ENCODE measurements at places on chromosomes 4 and X.

GRCh38 chrX:10797466-10797865, 177.1 kb upstream of the MID1 start:
- H3K36me3 ChIP-seq, result no peaks in the 10 kb centered on the region

DNA sequence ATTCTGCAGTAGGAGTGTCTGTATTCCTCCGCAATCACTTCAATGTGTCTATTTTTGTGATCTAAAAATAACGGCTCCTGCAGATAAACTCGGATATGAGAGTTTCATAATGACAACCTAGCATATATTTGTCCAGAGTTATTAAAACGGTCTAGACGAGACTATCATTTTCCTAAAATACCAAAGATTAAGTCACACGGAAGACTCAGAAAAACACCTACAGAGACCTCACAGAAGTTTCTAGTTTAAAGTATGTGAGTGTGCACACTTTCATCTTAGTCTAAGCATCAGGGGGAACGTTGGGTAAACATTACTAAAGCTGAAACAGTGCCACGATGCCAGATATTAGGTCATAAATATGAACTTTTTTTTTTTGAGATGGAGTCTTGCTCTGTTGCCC, 156.9 kb downstream of the AFAP1 start:
- H3K27ac ChIP-seq, result peak overlapping the region; percentile 58
- no peak for DNase-seq
- peaks cover 36% of the 10 kb centered on the region for H3K36me3 ChIP-seq
- H3K4me3 ChIP-seq, result no peak overlapping the region

- H3K27ac ChIP-seq, result no peak overlapping the region
- no peaks in the 10 kb centered on the region for H3K27me3 ChIP-seq
- no peak for DNase-seq
- no peak overlapping the region for H3K4me3 ChIP-seq
These were observed 55.5 kb downstream of the SHISA3 start for GRCh38 chr4:42452823-42453222.

DNA sequence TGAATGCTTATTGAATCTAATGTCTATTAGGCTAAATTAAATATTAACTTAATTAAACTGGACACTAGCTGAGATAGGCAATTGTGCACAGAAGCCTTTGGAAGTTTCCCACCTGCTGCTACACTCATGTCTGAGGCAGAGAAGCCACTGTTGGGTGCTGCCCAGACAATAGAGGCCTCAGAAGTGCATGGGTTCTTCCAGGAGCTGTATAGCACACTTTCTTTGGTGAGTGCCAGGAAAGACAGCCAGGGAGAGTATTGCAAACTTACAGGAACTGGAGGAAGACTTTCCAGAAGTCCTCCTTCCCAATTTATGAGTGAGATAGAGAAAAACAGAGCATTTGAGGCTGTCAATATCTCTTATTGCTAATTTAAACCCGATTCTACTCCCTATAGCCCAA, 89.9 kb downstream of the GPAT3 start:
- peak overlapping the region; percentile 78 for H3K27ac ChIP-seq
- H3K4me1 ChIP-seq, result peaks cover 43% of the 10 kb centered on the region
- H3K36me3 ChIP-seq, result no peaks in the 10 kb centered on the region

DNA sequence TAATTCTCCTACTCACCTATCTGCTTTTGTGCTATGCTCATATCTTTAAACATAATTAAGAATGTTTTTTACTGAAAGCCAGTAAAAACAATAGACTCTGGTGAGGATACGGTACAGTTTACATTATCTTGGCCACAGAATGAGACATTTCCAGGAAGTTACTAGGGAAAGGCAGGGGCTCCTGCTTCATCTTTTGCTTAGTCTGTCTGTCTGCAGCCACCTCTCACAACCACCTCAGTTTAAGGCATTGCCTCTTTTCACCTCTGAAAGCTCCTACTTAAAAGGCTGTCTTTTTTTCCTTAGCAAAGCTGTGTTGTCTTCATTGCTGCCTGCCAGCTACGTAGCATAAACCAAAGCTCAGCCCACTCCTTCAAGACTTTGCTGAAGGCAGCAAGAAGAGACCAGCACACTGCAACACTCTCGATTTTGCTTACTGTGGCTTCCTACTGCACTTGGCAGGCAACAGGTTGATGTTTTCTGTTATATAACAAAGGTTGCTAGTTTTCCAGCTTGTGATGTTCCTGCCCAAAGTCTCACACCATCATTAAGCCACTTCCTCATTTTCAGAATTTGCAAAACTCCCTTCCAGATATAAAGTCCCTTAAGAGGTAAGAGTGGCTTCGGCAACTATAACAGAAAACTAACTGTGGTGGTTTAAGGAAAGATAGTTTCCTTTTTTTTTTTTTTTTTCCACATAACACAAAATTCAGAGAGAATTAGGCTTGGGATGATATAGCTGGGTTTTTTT, 432.9 kb downstream of the GRXCR1 start:
- H3K36me3 ChIP-seq, result no peaks in the 10 kb centered on the region
- no peaks in the 10 kb centered on the region for H3K27me3 ChIP-seq
- no peak overlapping the region for H3K27ac ChIP-seq
- DNase-seq, result no peak
- H3K4me3 ChIP-seq, result no peak overlapping the region
- H3K4me1 ChIP-seq, result no peaks in the 10 kb centered on the region

GRCh38 chrX:8122538-8122937, 48.5 kb downstream of the VCX2 start:
- H3K4me3 ChIP-seq, result no peak overlapping the region
- H3K36me3 ChIP-seq, result no peaks in the 10 kb centered on the region
- H3K4me1 ChIP-seq, result no peaks in the 10 kb centered on the region
- H3K27ac ChIP-seq, result no peak overlapping the region

DNA sequence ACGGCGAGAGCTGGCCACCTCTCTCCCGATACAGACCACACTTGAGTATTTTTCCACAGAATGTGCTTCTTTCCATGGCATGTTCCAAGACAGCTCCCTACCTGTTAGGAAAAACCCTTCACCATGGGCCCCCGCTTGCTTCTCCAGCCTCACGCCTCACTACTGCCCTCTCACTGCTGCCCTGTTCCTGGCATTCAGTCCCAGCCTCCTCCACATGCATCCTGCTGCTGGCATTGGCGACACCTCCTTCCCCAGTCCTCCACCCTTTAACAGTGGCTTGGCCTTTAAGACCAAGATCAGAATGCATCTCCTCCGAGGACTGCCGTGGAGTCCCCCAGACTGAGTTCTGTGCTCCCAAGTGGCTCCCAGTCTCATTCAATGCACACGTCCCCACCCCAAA, 10.7 kb downstream of the PNMA6F start:
- no peaks in the 10 kb centered on the region for H3K27me3 ChIP-seq
- no peak overlapping the region for H3K27ac ChIP-seq
- H3K4me1 ChIP-seq, result no peaks in the 10 kb centered on the region
